ENCODE measurements at places on chromosomes 2 and 18.

DNA sequence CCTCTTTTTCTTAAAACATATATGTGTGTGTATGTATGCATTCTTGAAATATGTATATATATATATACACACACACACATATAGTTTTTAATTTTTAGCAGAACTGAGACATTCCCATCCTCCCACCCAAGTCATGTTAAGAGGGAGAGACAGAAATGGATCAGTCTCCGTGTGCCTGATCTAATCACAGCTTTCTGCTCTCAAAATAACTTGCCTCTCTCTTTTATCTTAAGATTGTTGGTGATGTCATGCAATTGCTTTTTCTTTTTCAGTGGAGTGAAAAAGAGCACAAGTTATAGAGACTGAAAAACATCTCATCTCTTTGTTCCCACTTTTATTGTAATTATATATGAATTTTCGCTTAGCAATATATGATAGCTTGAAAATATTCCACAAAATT is 279.9 kb upstream of the DOK6 start:
- DNase-seq: no peak

GRCh38 chr2:66813525-66813924 is 378.6 kb downstream of the MEIS1 start:
- no peak for DNase-seq

GRCh38 chr2:240704651-240705050 is 13.0 kb downstream of the AQP12A start:
- DNase-seq: no peak

GRCh38 chr2:9535177-9535576 is 20.5 kb downstream of the ADAM17 start:
- no peak for DNase-seq

DNA sequence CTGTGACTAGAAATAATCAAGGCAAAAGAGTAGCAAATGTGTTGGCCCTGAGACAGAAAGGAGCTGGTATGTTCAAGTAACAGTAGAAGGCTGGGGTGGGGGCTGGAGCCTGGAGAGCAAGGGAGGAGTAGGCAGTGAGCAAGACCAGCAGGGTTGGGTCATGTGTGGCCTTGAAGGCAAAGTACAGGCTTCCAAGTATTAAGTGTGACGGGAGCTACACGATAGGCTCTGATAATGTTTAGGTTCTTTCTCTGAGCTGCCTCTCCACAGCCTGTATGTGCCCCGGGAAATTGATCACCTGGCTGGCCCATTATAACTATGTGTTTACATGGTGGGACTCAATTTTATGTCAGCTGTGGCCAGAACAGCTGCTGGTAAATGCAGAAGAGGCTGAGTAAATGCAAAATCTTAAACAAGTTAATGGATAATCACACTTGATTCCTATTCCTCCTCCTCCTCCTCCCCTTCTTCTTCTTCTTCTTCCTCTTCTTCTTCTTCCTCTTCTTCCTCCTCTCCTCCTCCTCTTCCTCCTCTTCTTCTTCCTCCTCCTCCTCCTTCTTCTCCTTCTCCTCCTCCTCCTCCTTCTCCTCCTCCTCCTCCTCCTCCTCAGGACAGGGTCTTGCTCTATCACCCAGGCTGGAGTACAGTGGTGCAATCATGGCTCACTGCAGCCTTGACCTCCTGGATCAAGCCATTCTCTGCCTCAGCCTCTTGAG is 9.3 kb downstream of the IL1F10 start:
- no peak for DNase-seq

DNA sequence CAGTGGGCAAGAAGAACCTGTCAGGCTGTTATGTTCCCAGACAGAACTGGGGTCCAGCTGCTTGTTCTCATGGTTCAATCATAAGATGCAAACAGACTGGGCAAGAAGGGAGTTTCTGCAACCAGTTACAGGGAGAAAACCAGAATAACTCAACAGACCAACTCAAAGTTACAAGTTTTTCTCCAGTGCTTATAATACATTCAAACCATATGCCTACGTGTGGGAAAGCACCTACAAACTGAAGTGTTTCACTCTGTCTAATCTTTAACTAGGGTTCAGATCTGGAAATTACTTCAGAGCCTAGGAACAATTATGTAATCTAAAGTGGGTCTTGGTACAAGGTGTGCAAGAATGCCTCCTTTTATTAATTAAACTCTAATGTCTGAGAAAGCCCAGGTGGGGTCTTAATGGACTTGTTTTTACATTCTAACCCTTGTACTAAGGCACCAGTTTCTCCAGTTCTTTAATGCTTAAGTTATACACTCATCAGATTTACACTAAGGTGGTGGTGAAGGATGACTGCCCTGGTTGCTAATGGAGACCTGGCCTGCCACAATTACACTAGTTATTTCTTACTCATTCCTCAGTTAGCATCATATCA is 951.9 kb downstream of the TSN start:
- DNase-seq: no peak

DNA sequence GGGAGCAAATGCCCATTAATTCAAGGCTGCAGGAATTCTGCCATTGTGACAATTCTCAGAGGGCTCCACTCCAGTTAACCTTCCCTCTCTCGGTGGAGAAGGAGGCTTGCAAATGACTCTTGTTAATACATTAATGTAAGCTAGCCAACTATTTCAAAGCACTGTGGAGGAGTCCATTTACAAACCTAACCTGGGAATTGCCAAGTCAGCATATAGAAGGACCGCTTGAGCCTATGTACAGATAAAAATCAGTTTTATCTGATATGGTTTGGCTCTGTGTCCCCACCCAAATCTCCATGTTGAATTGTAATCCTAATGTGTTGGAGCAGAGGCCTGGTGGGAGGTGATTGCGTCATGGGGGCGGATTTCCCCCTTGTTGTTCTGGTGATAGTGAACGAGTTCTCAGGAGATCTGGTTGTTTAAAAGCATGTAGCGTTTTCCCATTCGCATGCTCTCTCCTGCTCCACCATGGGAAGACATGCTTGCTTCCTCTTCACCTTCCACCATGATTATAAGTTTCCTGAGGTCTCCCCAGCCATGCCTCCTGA is 366.7 kb downstream of the LRATD1 start:
- DNase-seq: no peak

- peak; percentile 3 for DNase-seq
Observed at GRCh38 chr2:225233234-225233633, 166.3 kb upstream of the NYAP2 start.
